ENCODE measurements at places on chromosomes 2 and 18. TPM values are rescaled to one million over a fixed set of nuclear protein-coding genes. Genes with fewer than 3 reads are reported as not detected.

DNA sequence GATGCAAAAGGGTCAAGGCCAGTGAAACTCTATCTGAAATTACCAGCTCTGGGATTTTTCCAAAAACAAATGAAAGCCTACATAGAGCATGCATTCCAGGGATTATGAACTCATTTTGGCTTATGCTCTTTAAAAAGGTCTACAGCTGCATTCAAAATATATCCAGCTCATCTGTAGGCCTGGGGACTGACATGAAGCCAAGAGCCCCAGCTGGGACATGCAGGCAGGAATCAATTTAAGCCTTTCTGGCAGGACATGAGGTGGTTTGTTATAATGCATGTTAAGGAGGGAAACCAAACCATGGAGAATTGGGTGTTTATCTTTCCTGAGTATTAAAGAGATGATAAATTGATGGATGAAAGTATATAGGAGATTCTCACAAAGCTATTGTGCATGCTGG, 164.5 kb downstream of the RBM43 start:
- no peak for DNase-seq

GRCh38 chr2:130355578-130356431, at the start of gene PTPN18:
PTPN18 (plus strand) TSS chr2:130356056; CDS start chr2:130356108, 52 bp downstream.
- DNase-seq = peak; percentile 95

DNA sequence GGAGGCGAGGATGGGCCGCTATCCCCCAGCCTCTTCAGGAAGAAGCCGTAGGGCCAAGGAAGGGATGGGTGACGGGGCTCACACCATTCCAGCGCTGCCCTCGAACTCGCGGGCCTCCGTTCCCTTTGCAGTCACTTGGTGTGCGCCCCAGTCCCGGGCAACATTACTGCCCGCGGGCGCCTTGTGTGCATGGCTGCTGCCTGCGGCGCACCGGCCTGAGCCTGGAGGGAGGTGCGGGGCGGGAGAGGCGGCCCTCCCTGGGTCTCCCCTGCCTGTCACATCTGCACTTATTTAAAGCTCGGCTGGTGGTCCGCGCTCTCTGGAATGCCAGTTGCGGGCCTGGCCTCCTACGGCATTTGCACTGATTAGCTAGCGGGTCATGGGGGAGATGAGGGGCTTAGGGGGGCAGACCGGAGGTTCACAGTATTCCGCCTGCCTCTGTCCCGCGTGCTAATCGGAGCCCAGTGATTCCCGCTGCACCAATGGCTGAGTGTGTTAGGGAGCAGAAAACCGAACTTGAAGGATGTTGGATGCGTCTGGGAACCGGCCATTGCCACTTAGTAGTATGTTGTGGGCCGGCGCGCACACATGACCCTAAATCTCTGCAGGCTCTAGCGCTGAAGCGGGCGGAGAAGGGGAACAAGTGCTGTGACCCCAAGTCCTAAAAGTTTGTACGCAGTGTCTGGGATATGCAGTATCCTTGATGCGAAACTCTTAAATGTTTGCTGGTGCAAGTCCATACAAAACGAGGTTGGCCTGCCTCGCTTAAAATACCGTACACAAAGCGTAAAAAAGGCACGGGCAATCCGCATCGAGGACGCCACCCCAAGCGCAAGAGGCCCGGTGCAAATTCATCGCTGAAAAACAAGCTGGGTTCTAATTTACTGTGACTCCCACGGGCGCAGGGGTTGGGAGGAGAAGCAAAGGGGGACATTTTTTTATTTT, 161.2 kb upstream of the SIX2 start:
- DNase-seq = peak; percentile 41

DNA sequence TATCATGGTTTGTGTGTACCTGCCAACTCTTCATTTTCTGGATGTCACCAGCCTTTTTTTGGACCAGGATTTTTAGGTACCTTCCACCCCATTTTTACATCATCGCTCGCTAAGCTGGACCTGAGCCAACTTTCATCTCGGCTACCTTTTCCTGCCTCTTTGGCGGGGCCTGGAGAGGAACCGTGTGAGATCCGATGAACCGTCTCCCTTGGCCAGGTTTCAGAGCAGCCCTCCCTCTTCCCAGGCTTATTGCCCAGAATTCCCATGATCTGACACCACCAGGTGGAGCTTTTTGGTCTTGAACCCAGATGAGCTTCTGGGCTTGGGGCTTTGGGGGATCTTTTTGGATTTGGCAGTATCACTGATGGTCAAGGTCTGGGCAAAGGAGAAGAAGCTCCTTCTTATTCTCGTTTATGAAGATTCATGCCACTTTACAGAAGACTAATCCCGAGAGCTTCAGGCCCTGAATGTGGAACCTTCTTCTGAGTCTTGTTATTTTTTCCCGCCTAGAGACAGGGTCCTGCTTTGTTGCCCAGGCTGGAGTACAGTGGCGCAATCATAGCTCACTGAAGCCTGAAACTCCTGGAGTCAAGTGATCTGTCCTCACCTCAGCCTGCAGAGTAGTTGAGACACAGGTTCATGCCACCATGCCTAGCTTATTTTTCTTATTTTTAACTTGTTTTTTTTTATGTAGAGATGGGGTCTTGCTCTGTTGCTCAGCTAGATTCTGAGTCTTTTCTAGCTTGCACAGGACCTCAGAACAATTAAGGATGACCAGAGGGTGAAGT, 50.4 kb downstream of the GATA6 start:
- DNase-seq = no peak

CDH2 gene
- total RNA-seq = 9.2 TPM

DNA sequence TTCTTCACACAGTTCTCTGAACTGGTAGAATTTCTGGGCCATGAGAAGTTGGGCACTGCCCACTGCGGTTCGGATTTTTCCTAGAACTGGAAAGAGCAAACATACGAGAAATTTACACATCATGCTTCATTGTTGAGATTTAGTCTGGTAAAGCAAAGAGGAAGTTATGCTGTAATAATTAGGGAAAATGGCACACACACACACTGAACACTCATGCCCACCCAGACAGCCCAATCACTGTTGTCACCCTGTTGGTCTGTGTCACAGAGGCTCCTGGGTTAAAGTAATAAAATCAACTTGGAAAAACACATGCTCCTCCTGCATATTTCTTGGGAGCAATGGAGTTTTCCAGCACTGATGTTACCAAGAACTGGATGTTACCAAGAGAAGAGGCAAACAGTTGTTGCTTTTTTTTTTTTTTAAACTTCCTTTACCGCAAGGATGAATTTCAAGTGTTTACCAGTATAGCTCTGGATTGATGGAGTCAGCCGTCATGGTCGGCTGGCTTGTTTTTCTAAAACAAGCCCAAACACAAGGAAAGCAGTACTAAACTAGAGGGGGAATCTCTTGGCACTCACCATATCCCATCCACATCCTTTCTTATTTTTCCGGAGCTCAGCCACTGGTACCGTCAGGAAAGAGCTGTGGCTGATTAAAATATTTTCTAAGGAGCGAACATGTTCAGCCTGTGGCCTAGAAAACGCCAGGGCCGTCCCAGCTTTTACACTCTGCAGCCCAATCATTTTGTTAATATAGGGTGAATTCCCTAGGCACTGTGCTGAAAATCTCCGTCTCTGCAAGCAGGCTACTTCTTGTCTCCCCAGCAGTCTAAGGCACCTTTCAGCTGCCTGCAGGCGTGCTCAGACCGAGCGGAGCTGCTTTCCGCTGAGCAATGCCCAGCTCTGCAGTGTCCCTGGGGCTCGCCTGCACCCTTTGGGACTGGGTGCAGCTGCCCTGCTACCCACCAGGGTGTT, 58.9 kb downstream of the TGIF1 start:
- peak; percentile 46 for DNase-seq

SERPINB2 gene
- total RNA-seq = not detected

GRCh38 chr2:235663875-235664274, 170.0 kb downstream of the AGAP1 start:
- no peak for DNase-seq

DNA sequence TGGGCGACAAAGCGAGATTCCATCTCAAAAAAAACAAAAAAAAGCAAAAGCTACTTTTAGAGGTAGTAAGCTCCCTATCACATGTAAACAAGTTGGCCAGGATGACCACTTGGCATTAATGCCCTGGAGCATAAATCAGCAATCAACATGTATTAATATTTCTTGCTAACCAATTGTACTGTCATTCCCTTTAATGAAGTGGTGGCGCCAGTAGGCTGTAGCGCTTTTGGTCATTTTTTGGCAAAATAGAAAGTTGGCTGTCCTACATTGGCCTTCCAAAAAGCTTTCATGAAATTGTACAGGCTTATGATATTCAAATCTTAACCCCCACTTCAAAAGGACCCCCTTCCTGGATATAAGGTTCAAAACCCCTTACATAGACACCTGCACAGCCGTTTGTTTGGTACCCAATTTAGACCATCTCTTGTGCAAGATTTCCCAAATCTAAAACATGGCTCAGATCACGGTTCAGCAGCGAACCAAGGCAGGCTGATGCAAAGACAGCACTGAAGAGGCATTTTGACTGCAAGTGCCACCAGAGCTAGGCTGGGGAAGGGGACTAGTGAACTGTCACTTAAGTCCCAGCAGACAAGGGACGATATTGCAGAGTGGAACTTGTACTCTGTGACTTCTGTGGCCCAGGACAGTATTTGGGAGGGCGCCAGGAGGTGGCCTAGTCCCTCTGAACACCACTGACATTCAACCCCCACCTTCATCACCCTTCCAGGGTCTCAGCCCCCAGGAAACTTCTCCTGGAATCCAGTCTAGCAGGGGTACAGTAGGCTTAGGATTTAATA, 31.9 kb downstream of the SMAD7 start:
- DNase-seq = no peak

- DNase-seq = peak; percentile 37
Measured at GRCh38 chr2:31256611-31257382, 22.8 kb downstream of the EHD3 start.

DNA sequence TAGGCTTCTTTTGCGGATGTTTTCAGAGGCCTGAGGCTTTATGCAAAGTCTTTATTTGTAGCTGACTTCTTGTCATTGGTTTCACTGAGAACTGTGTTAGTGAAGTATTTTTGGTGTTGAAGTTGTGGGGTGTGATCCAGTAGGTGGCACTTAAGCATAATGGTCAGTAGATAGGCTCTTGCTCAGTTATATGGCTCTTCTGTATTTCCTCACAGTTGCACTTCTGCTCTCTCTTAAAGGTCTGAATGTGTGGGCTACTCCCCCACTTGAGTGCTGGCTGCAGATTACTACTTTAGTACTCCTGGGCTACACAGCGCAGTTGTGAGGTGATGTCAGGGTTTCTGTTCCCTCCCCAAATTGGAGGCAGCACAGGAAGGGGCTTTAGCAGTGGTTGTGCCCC, 133.8 kb upstream of the SCN7A start:
- no peak for DNase-seq

- no peak for DNase-seq
Measured at GRCh38 chr2:231223001-231223375, 24.6 kb downstream of the ARMC9 start.

GRCh38 chr18:27661320-27662018, 476.4 kb upstream of the CHST9 start:
- DNase-seq = no peak

DNA sequence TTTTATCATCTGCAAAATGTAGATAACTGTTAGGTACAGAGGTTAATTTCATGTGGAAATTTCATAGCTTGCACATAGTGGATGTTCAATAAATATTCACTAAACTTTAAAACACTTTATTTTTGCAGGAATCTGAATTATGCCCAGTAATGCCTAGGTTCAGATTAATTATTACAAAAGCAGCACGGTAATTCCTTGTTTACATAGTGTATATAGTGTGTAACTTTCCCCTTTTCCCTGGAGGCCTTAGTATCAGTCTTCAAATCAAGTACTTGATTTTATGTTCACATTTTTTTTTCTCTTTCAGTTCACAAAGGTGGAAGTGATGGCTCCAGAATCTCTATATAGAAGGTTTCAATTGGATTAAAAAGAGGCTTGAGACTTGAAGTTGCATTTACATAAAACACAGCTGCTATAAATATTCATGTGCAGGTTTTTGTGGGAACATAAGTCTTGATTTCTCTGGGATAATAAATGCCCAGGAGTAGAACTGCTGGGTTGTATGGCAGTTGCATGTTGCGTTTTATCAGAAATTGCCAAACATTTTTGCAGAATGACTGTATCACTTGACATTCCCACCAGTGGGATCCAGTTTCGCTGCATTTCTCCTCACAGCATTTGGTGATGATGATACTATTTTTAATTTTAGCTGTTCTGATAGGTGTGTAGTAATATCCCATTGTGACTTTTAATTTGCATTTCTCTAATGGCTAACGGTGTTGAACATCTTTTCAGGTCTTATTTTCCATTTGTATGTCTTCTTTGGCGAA, 27.6 kb upstream of the LGALSL start:
- DNase-seq = no peak

SKA1 gene
- total RNA-seq = 3.3 TPM

GRCh38 chr18:75530118-75530517, 102.6 kb upstream of the SMIM21 start:
- no peak for DNase-seq
